Forelimb muscle (tissue), 1 donor: ENCODE measurements at places on chromosomes 12 and 14. TPM values are rescaled to one million over a fixed set of nuclear protein-coding genes. Genes with fewer than 3 reads are reported as not detected.

The ACOT4 gene
- polyA plus RNA-seq = 0.29 TPM

The AKAP6 gene
- 64.6 TPM for polyA plus RNA-seq

DNA sequence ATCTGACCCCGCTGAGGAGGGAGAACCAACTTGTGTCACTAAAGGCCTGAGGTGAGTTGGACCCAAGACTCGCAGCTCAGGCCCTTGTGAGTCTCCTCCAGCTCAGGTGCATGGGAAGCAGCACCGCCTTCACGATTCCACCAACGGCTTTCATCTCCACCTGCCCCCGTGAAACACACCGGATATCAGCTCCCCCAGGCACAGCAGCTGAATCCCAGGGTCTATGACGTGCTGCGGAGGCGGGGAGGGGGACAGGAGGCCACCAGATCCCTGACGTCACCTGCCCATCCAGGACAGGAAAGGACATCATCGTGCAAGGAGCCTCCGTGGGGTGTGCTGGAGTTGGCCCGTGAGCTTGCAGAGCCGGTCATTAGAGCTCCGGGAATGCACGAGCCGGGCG, 18.5 kb upstream of the SFSWAP start:
- DNase-seq = no peak

- DNase-seq = no peak
Measured at GRCh38 chr12:127570387-127570786, 696.6 kb upstream of the TMEM132C start.

DNA sequence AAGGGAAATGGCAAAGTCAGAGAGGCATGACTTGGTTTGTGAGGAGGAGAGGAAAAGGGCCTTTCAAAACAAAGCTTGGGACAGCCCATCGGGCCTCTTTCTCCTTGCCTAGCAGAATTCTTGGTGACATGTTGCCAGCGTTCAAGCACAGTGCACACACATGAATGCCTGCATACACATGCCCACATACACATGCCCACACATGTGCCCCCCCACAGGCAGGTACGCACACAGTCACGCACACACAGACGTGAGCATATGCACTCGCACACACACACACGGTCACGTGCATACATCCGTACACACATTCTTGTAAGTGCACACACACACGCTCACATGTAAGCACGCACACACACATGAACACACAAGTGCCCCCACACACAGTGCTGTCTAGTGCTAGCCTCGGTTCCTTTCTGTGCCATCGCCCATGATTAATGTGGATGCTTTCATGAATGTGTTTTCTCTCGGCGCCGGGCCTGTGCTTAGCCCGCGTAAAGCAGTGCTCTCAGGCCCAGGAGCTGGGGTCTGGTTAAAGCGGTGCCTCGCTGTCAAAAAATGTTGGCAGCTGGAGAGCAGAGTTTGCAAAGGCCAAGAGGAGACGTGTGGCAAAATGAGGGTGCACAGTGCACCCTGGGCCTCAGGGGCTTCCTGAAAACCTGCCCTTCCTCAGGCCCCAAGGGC, 328.8 kb upstream of the DIO3 start:
- DNase-seq = no peak

The FAM181A gene
- polyA plus RNA-seq = not detected

DNA sequence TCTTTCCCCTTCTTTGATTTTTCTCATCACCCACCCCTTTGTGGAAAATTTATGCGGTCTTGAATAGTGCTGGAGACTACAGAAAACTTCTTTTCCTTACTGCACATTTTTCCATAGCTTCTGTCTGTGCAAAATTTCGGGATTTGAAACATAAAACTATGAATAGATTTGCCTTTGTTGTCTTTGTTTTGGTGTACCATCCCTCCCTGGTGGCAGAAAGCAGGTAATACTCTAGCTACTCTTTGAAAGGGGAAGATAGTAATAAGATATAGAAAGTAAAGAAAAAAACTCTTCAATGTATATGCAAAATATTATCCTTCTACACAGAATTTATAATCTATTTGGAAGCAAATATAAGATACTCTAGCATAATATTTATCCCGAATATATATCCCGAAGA, 79.1 kb upstream of the LMO3 start:
- no peak for DNase-seq

DNA sequence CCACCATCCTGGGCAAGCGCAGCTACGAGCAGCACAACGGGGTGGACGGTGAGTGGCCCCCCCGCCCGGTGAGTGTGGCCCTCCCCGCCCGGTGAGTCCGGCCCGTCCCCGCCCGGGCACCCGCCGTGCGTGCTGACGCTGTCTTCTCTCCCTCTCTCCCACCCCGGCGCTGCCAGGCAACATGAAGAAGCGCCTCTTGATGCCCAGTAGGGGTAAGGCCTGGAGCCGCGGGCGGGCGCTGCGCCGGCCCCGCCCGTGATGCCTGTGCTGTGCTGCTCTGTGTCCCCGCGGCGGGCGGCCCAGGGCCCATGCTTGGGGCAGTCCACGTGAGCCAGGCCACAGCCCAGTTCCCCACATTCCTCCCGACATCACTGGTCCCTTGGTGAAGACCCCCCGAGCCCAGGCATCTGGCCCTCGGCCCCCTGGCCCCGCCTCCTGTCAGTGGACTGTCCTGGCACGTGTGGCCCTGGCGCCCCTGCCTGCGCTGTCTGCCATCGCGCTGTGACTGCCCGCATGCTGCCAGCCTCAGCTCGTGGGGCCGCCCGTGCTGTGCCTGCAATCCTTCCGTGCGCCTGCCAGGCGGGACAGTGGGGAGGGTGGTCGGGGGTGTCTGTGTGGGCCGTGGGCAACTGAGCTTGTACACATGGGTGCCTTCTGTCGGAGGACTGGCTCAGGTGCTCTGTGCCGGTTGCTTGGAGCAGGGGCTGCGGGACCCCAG, 7.9 kb upstream of the CRIP2 start:
- no peak for DNase-seq

The TAPBPL gene
- polyA plus RNA-seq = 8.0 TPM

The KSR2 gene
- not detected for polyA plus RNA-seq

DNA sequence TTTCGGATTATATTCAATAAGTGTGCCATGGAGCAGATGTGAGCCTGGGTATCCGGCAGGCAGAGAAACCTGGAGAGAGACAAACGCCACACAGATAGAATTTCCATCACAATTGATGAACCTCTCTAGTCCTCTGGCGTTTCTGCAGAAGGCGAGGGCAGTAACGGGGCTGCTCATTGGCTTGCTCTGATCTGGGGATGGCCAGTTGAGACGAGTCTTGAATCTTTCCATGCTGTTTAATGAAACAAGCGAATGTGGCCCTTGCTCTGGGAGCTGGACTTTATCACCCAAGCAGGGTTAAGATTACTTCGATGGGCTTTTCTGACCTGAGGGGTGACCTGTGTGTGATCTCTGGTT, 42.4 kb upstream of the CLMN start:
- no peak for DNase-seq
